ENCODE measurements at places on chromosomes 1 and 21. TPM values are rescaled to one million over a fixed set of nuclear protein-coding genes. Genes with fewer than 3 reads are reported as not detected.

The OR6K3 gene
- total RNA-seq, result not detected

The MX1 gene
- 1,365 TPM for total RNA-seq

DNA sequence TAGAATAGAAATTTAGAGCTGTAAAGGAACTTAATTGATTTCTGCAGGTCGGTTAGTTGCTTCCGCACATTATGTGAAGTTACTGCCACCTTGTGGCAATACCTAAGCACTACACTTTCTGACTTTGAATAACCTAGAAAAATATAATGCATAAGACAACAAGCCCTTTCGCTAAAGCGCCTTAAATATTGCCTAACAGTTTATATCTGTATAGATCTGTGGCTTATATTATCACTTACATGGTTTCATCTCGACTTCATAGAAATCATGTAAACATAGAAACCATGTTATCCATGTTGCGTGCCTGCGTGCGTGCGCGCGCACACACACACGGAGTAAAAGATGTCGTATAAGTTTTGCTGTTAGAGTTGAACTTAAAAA lies 10.9 kb upstream of the IFI16 start:
- DNase-seq, result peak; percentile 58

GRCh38 chr1:111586112-111586511 lies 33.5 kb upstream of the RAP1A start:
- DNase-seq, result no peak

GRCh38 chr21:36369064-36369685 lies 16.0 kb upstream of the CHAF1B start:
- DNase-seq, result no peak

The CMPK1 gene
- 196 TPM for total RNA-seq

Measured in M059J (cell line).